HT1080 (cell line): ENCODE measurements at places on chromosomes 12 and 14. TPM values are rescaled to one million over a fixed set of nuclear protein-coding genes. Genes with fewer than 3 reads are reported as not detected.

GRCh38 chr12:120404271-120404670, 33.6 kb upstream of the COX6A1 start:
- peak; percentile 11 for DNase-seq

DNA sequence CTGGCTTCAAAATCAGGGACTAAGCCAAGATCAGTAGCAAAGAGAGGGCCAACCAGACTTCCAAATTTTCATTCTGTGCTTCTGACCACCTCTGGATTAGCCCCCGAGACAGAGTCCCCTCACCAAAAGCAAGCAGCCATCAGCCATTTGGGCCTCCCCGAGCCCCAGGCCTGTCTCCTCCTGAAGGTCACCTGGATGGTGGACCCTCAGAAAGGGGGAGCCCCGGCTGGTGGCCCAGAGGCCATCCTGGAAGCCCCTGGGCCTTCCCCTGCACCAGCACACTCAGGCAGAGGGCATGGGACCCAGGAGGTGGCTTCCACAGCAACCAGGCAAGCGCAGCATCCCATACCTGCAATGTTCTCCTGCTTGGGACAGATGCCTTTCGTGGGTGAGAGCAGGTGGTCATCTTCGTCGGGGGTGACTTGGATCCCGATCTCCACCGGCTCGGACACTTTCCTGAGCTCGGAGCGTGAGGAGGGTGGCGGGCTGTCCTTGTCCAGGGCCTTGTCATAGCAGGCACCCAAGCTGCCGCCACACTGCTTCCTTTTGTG, 14.8 kb downstream of the BCL11B start:
- DNase-seq: no peak

GRCh38 chr12:126734710-126735109, 1532.3 kb upstream of the TMEM132C start:
- no peak for DNase-seq

The IL26 gene
- total RNA-seq: not detected in 2 replicates

The SYNE2 gene
- 6.9 and 9.8 TPM in 2 replicates for total RNA-seq

DNA sequence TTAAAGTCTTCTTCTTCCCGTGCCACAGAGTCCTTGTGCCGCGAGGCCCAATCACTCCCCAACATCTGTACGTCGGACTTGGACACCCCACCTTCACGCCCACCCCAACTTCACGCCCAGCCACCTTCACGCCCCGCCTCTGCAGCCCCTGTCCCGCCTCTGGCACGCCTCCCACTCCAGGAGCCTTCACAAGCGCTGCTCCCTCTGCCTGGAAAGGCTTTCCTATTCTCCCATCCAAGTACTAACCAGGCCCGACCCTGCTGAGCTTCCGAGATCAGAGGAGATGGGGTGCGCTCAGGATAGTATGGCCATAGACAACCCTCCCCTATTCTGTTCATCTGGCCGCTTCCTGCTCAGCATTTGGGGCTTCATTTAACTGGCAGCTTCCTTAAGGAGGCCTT, 17.3 kb upstream of the EIF5 start:
- no peak for DNase-seq

The GPR137C gene
- total RNA-seq: 0.16 and 0.20 TPM in 2 replicates

DNA sequence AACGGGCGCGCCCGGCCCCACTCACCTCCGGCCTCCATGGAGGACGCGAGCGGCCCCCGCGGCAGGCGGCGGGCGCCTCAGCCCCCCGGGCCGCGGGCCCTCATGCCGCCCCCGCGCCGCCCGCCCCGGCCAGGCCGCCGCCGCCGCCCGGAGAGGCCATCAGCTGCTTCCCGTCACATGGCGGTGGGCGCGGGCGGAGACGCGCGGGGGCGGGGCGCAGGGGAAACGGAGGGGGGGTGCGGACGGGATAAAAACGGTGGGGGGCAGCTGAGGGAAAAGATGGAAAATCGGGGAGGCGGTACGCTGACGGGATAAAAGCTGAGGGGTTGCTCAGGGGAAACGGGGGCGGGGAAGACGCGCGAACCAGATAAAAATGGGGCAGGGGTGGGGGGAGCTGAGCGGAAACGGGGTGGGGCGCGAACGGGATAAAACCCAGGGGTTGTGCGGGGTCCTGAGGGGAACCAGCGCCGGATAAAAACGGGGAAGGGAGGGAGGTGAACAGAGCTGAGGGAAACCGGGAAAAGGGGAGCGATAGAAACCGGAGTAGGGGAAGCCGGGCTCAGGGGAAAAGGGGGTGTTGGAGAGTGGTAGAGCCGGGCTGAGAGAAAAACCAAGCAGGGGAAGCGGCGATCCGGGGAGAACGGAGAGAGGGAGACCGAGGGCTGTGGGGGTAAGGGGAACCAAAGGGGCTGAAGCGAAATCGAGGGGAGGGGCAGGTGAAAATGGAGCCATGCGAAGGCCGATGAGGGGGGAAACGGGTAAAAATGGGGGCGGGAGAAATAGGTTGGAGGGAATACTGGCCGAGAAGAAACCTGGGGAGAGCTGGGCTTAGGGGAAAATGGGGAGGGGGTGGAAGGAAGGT, at the start of gene WSB2:
WSB2 (minus strand) TSS at position 169 of the 862 bp plus-strand sequence; CDS start at position 38, 131 bp downstream.
- DNase-seq: no peak

DNA sequence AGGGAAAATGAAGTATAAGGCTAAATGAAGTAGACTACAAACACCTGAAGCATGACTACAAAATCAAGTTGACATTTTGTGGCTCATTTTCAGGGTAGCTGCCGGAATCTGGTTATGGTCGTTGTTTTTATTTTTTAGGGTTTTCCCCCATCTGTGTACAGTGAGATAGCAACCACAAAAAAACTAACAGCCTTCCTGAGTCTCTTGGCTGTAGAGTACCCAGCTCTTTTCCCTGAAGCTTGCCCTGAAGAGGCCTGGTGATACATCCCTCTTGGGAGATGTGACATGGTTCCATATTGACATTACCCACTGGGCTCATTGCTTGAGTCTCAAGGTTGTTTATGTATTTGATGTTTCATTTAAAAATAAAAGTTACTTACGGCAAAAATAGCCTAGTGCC, 424.0 kb downstream of the ZFP36L1 start:
- no peak for DNase-seq
